Psoas muscle (tissue), 8 donors: ENCODE measurements at places on chromosomes 6 and 20. TPM values are rescaled to one million over a fixed set of nuclear protein-coding genes. Genes with fewer than 3 reads are reported as not detected.

MRAP2 gene
- not detected for total RNA-seq

TSHZ2 gene
- 3.8 TPM for total RNA-seq

NOTCH4 gene
- 16.6 TPM for total RNA-seq

IPCEF1 gene
- total RNA-seq = 0.34 TPM

FERMT1 gene
- 0.13 TPM for total RNA-seq

TSPO2 gene
- not detected for total RNA-seq

- no peak overlapping the region for H3K4me3 ChIP-seq
- no peak for DNase-seq
- H3K27me3 ChIP-seq = no peaks in the 10 kb centered on the region
- no peak overlapping the region for H3K27ac ChIP-seq
- no peaks in the 10 kb centered on the region for H3K4me1 ChIP-seq
Observed at GRCh38 chr20:17138237-17138636, 88.6 kb upstream of the PCSK2 start.

DNA sequence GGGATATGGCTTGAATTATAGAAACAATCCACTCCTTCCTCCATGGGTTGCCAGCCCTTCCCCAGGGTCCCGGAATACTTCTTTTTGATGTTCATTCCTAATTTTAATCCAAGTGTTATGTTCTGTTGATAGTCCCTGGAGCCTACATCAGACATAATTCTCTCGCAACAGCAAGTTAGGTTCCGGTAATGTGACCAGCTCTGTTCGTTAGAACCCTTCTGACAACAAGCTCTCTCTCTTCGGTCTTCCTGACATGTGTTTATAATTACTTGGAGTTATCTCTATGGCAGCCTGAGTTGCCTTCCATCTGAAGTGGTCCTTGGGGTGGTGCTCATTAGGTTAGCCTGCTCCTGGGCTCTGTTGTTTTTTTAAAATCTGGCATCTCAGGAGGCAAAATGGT, 506.9 kb upstream of the JARID2 start:
- DNase-seq = no peak
- no peaks in the 10 kb centered on the region for H3K36me3 ChIP-seq
- no peak overlapping the region for H3K27ac ChIP-seq
- H3K4me3 ChIP-seq = no peak overlapping the region

GRCh38 chr6:164303102-164303964, 888.8 kb downstream of the QKI start:
- no peaks in the 10 kb centered on the region for H3K4me1 ChIP-seq
- H3K27ac ChIP-seq = no peak overlapping the region
- no peaks in the 10 kb centered on the region for H3K27me3 ChIP-seq
- no peaks in the 10 kb centered on the region for H3K36me3 ChIP-seq
- DNase-seq = peak; percentile 52

GRCh38 chr6:136201732-136202131, 48.4 kb downstream of the MTFR2 start:
- H3K27me3 ChIP-seq = peaks cover 2% of the 10 kb centered on the region
- H3K36me3 ChIP-seq = no peaks in the 10 kb centered on the region
- H3K27ac ChIP-seq = no peak overlapping the region
